ENCODE measurements at places on chromosomes 2 and 18.

DNA sequence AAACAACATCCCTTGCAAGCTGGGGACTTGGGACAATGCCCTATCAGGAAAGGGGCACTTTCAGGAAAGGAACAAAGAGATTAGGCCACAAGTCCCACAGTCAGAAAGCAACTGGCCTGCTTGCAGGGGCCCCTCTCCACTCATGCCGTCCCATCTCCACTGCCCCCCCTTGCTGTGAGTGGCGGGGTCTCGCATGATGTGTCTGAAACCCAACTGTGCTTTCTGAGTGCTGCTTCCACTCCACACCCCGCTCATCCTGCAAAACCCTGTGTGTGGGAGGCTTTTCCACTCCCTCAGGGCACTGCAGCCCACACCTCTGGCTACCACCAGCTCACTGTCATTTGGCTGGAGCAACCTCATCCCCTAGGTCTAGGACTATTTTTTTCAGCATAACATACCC is 7.9 kb downstream of the HS6ST1 start:
- DNase-seq = no peak

- no peak for DNase-seq
Observed at GRCh38 chr18:24917767-24918166, 434.2 kb downstream of the ZNF521 start.

GRCh38 chr2:52345676-52346075 is 1313.7 kb upstream of the NRXN1 start:
- no peak for DNase-seq

GRCh38 chr2:48719480-48720177 is 35.9 kb downstream of the LHCGR start:
- DNase-seq = no peak

- no peak for DNase-seq
Observed at GRCh38 chr2:231902598-231902997, 23.6 kb downstream of the NPPC start.

DNA sequence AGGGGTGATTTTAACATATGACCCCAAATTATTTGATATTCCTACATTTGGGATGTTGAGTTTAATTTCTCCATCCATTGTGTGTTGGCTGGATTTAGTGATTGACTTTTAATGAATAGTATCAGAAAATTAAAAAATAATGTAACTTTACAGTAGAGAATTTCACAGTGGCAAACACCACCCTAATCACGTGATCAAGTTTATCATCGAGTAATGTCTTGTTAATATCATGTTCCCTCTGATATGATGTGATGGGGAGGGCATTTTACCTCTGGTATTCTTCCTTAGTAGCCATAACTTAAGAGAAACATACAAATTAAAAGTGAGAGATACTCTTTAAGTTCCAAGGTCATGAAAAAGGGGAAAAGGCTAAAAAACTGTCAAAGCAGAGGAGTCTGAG is 602.0 kb upstream of the CELF4 start:
- DNase-seq = no peak

DNA sequence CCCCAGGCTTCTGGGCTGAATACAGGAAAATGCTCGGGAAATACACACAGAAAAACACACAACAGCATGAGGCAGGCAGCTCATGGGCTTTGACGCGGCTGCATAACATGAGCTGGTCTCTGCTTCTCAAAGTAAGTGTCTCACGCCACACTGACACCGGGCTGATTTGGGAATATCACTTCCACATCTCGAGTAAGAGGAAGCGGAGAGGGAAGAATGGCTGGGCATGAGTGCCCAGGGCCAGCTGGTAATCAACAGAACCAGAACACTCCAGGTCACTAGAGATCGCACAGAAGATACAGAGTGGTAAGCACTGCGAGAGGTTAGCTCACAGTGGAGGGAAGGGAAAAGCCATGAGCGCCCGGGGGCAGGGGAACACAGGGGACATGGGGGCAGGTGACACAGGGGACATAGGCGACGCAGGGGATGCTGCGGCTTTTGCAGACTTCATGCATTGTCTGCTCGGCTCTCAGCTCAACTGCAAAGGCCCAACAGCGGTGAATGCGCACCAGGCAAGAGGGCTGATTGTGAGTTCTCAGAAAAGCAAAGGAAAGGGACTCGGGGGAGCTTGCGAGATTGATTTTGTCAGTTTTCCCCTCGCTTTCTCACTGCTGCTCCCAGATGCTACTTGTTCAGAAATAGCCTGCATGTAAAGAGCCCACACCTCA is 141.4 kb downstream of the MBP start:
- DNase-seq = no peak
